ENCODE measurements at places on chromosomes 13 and 19. TPM values are rescaled to one million over a fixed set of nuclear protein-coding genes. Genes with fewer than 3 reads are reported as not detected.

IFT88 gene
- total RNA-seq: 13.7 TPM

DNA sequence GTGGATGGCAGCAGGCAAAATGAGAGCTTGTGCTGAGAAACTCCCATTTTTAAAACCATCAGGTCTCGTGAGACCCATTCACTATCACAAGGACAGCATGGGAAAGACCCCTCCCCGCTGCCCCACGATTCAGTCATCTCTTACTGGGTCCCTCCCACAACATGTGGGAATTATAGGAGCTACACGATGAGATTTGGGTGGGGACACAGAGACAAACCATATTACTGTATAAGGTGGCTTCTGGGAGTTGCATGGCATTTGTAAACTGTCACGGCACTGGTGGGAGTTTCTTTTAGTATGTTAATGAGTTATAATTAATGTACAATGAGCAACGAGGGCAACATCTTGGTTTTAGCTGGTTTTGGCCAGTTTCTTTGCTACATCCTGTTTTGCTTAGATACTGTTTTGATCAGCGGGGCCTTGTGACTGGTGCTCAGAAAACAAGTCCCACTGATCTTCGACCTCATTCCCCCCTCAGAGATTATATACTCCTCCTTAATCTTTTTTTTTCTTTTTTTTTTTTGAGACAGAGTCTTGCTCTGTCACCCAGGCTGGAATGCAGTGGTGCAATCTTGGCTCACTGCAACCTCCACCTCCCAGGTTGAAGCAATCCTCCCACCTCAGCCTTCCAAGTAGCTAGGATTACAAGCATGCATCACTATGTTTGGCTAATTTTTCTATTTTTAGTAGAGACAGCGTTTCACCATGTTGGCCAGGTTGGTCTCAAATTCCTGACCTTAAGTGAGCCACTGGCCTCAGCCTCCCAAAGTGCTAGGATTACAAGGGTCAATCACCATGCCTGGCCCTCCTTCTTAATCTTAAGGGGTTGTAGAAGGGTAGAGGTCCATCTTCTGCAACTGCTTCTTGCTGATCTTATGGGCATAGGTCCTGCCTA lies 21.3 kb upstream of the ZNF599 start:
- no peak for DNase-seq

GRCh38 chr13:20197361-20197834 lies 4.7 kb upstream of the GJB2 start:
- peak; percentile 54 for DNase-seq

DNA sequence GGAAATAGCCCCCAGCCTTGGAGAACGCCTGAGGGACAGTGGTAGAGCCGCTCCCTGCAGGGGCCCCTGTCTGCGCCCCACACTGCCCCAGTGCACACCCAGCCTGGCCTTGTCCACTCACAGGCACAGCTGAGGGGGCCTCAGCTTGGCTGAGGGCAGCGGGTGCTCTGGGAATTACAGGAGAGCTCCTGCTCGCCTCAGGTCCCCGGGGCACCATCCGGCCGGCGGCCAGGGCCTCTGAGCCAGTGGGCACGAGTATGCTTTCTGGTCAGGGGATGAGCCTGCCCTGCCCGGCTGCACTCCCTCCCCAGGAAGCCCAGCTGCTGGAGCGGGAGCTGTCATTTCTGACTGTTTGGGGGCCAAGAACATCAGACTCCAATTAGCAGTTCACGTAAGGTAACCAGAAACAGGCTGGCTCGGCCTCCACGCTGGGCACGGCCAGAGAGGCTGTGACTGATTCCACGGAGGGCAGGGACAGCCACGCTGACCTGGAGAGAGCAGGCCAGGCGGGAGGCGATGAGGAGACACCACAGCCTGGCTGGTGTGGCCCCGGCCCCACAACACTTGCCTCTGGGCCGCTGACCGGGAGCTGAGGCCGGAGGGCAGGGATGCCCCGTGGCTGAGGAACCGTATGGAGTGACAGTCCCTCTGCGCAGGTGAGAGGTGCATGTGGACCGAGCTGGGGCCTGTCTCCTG lies 15.4 kb downstream of the CEBPG start:
- no peak for DNase-seq

DNA sequence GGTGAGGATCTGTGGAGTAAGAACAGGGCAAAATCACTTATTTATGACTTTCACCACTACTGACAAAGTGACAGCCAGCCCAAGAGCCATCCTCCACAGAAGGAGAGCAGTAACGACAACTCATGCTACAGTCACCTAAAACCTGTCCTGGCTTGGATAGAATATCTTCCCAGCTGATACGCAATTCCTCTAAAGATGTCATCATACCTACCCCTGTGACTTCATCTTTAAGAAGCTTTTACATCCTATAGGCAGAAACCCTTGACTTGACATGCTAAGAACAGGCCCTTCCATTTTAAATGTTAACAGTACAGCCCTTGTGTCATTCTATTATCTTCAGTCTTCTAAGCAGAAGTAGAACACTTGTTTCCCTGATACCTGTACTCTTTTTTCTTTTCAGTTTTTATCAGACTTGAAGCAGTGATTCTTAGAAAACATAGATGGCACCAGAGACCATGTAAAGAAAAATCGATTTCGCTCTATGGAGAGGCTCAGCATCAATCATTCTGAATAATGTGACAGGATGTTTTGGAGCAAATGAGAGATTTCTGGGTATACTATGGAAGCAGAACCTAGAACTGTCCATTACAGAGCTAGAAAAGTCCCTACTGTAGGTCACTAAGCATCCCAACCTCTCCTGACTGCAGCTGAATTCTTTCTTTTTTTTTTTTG lies 20.1 kb downstream of the STOML3 start:
- no peak for DNase-seq

All from endothelial cell of umbilical vein (primary cell).